NCI-H510A treated with DMSO at 0.1 percent for 48 hours (cell line): ENCODE measurements at places on chromosomes 5 and 9.

DNA sequence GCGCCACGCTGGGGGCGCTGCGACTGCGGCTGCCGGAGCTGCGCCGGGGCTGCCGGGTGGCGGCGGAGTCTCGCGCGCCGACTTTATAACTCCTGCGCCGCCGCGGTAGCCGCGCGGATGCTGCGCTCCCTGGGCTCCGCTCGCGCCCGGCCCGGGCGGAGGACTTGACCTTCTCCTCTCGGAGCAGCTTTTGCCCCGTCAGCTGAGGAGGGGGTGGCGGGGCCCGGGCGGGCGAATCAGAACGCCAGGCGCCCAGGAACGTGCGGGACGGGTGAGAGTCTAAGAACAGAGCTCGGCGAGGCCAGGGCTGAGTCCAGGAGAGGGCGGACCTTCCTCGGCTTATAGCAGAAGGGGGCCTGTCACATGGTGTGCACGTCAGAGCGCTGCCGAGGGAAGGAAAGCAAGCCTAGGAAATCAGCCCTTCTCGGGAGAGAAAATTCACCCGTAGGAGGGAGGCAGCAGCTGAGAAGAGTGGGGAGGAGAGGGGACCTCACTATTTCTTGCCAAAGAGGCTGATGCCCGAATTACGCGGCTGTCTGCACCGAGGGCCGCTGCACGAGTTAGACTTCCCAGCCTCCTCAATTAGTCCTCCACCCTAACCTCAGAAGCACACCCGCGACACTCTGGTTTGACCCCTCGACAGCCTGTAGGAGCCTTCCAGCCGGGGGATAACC lies at the start of gene FOXD1:
TSS of gene FOXD1 (minus strand) at position 315 of the 674 bp plus-strand sequence. CDS start 415 bp downstream, outside the sequence.
- DNase-seq, result peak; percentile 62

- no peak for DNase-seq
These were observed 16.3 kb upstream of the DAB2 start for GRCh38 chr5:39440958-39441624.

- DNase-seq, result no peak
These were observed 399.4 kb downstream of the CTNND2 start for GRCh38 chr5:11504886-11505193.

DNA sequence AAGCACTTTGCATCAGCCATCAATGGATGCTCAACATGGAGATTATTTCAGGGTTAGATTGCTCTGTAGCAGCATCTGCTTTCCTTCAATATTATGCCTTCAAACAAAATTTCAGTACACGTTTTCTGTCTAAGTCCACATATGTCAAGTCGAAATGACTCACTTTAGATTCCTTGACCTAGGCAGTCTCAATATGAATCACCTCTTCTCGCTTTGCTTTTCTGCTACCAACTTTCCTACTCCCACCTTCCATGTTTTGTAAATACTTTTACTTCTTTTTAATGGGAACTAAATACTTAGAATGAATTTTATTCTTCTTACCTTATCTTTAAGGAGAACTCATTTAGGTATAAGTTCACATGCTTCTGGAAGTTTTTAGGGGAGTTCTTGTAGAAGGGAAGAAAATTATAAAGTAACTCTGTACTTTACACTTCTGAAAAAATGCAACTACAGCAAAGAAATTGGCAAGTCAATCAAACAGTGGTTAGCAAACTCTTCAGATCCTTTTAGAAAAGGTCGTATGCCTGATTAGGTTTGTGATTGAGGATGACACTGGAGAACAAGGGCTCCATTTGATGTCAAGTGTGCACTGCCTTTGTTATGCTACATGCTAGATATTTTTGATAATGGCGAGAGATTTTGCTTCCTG lies 478.5 kb upstream of the SMARCA2 start:
- DNase-seq, result no peak

GRCh38 chr5:17976404-17976803 lies 342.1 kb downstream of the TAF11L14 start:
- DNase-seq, result no peak

DNA sequence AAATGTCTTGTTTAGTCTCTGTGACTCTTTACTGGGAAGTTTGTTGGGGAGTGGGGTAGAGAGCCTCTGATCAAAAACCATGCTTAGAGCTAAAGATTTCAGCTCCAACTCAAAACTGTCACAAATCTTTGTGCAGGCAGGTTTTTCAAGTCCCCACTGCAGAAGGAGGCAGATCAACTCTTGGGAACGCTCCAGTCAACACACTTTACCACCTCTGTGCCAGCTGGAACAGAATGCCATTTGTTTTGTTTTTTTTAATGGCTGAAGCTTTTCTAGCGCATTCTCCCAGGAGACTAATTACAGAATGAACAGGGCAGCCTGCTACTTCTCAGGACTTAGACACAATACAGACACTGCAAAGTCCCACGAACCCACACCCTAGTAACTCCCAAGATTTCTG lies 17.9 kb upstream of the LHX6 start:
- DNase-seq, result no peak

DNA sequence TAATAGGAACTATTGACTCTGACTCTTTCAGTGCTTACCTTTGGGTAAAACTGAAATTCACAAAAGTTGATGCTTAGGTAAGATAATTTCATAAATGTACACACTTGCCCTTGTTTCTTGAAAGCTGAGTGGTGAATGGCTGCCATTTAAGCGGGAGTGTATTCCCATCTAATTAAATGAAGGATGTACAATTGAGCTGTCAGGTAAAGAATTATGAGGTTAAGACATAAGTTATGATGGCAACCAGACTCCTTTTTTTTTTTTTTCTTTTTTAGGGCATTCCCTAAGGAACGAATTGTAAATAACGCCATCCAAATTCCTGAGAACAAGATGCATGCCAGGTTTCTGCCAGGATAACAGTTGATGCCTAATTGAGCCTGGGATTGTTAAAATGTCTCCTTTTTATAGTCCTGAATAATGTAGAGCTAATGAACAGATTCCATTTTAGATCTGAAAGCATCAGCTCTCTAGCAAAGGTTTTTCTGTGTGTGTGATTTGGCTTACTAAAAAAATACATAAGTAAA lies 199.7 kb downstream of the ISL1 start:
- no peak for DNase-seq

DNA sequence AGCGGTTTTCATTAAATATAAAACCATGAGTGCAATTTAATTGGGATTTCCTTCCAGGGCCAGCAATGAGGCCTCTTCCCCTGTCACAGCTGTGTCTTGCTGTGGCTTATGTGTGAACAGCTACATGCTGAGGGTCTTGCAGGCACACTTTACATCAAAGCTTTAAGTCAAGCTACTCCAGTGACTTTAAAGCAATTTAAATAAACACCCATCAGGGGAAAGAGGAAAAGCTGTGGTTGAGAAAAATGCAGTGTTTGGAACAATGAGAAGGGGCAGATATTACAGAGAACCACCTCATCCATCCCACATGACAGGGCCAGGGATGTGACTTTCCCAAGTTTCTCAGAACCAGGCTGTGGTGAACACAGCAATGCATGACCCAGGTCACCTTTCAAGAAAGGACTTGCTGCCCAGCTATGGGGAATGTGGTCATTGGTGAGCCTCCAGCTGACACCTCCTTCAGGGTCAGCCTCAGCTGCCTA lies 115.9 kb upstream of the LPAR1 start:
- DNase-seq, result no peak

GRCh38 chr5:143938230-143938629 lies 126.3 kb downstream of the HMHB1 start:
- no peak for DNase-seq

GRCh38 chr9:74958587-74958986 lies 5.9 kb upstream of the C9orf40 start:
- no peak for DNase-seq

DNA sequence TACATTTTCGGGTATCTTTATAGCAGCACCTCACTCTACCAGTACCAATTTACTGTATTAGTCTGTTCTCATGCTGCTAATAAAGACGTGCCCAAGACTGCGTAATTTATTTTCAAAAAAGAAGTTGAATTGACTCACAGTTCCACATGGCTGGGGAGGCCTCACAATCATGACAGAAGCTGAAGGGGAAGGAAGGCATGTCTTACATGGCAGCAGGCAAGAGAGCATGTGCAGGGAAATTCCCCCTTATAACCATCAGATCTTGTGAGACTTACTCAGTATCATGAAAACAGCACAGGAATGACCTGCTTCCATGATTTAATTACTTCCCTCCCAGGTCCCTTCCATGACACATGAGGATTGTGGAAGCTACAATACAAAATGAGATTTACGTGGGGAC lies 602.6 kb upstream of the DAB2 start:
- no peak for DNase-seq

DNA sequence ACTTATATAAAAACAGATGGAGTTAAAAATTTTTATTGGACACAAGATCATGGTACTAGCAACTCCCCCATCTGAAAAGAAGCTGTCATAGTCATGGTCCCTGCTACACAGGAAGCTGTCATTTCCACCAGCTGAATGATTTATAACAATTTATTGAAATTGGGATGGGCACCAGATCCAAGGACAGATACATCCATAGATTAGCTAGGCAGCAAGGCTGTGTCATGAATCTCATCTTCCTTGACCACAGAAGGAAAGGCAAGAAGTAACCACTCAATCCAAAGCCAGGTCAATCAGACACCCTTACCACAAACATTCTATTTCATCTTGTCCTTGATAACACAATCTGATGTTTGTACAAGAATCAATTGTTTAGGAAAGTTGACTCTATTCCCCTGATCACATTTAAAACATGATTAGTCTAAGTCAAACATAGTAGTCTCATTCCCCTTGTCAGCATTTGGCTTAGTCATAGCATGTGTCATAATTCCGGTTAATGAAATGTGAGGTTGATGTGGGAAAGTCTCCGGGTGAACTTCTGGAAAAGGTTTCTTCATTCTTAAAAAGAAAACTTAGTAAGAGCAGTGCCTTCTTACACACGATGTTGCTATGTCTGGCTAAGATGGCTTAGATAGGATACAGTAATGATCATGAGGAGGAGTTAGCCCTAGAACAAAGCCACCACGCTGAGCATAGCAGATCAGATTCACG lies 462.6 kb upstream of the PAPPA start:
- no peak for DNase-seq

GRCh38 chr5:95644351-95645042 lies 2.1 kb upstream of the RFESD start:
- DNase-seq, result peak; percentile 29

DNA sequence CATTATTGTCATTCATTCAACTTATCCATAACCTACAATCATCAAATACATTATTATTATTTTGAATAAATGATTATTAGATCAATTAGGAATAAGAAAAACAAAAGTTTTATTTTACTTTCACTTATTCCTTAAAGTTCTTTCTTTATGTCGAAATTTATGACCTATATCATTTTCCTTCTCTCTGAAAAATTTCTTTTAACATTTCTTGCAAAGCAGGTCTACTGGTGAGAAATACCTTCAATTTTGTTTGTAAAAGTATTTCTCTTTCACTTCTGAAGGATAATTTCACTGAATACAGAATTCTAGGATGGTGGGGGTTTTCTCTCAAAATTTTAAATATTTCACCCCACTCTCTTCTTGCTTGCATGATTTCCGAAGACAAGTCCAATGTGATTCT lies 2.6 kb upstream of the CCNI2 start:
- no peak for DNase-seq

GRCh38 chr5:133875179-133875578 lies 93.2 kb downstream of the C5orf15 start:
- no peak for DNase-seq

DNA sequence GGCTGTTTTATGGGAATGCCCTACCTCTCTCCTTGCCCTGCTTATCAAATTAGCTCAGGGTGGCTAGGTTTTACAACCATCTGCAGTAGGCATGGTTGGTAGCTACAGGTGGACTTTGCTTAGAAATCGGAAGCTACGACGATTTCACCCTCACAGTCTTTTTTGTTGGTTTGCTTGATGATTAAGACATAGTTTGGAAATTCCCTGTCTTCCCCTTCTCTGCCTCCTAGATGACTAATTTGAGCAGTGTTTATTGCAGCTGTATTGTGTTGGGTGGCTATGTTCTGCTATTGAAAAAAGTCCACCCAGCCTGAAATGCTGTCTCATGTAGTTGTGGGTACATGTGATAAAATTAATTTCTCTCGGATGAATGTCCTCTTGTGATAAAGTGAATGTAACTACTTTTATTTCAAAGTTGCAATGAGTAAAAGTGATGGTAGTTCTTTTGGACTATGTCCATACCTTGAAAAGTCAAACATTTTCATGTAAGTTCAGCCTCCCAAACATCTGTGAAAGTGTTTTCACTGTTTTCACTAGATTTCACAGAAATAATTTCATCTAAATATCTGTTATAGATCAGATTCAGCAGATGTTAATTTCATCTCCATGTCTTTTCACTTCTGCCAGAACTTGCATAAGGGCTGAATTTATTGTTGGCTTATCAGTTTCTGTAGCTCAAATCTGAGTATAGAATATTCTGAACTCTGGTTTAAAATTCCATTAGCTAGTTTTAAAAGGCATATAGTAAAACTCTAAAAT lies 37.3 kb upstream of the FYB1 start:
- no peak for DNase-seq

GRCh38 chr9:124792257-124793014 lies 15.5 kb downstream of the OLFML2A start:
- DNase-seq, result no peak

DNA sequence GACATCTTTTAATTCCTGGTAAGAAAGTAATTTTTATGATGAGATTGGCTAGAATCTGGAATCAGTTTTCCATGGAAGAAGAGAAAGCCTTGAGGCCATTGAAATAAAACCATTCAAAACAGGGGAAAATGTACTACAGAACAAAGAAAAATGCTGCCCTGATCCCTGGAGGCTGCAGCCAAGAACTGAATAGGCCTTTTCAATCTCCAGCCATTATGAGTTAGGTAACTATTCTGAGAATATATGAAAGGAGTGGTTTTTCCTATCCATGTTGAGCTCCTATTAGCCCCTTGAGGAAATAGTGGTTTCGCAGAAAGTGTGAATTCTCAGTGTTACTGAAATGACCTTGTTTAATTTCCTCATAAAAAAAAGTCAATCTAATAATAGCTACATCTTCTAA lies 408.5 kb upstream of the GRAMD2B start:
- DNase-seq, result no peak

GRCh38 chr9:35688558-35689541 lies 875 bp downstream of the TPM2 start:
- DNase-seq, result no peak

DNA sequence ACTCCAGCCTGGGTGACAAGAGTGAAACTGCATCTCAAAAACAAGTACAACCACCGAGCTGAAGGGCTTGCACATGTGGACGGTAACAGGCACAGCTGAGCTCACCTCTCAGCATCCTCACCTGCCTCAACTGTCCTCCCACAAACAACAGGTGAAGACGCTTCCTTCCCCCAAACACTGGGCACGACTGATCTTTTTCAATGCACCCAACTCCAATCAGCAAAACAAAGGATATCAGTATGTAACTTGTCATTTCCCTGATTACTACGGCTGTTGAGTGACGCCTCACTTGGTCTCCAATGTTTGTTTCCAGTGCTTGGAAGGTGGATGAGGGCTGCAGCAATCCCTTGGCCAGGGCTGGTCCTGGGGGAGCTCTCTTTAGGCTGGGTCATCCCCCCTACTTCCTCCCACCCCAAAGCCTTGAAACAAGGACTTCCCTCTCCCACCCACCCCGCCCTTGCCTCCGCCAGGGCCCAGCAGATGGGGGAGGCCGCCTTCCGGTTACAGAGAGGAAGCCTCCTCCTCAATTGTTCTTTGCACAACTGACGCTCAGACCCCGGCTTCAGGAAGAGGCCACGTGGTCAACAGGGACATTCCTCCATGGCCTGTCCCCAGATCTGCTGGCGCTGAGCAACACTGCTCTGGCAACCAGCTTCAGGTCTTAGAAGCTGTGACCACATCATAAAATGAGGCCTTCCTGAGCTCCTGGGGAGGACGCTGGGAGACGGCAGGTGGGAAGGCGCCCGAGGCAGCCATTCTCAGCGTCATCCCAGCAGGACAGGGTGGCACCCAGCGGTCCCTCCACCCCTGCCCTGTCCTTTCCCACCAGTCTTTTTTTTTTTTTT lies 5.9 kb downstream of the FAM78A start:
- no peak for DNase-seq

GRCh38 chr5:16930496-16930895 lies 5.6 kb downstream of the MYO10 start:
- no peak for DNase-seq
